ENCODE measurements at places on chromosomes 4 and X.

GRCh38 chrX:56793521-56794320 is 64.7 kb downstream of the NBDY start:
- no peak for DNase-seq

GRCh38 chr4:7595934-7596461 is 161.3 kb upstream of the PSAPL1 start:
- no peak for DNase-seq

GRCh38 chr4:180150818-180151217 is 2092.4 kb upstream of the TENM3 start:
- DNase-seq = peak; percentile 25

DNA sequence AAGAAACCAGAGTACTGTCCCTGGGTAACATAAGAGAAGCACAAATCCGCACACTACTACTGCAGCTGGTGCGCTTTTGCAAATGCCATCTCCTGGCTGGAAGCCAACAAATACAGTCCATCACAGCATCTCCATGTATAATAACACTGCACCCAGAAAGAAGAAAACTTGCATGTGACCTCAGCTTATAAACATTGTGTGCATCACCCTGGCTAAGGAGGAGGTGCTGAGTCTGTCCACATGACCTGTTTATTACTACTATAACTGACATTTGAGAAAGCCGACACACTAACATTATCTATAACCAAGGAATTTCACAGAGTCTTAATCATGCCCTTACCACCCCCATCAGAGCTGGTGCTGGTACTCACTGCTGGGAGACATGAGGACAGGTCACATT is 516.8 kb downstream of the CFAP47 start:
- DNase-seq = no peak

DNA sequence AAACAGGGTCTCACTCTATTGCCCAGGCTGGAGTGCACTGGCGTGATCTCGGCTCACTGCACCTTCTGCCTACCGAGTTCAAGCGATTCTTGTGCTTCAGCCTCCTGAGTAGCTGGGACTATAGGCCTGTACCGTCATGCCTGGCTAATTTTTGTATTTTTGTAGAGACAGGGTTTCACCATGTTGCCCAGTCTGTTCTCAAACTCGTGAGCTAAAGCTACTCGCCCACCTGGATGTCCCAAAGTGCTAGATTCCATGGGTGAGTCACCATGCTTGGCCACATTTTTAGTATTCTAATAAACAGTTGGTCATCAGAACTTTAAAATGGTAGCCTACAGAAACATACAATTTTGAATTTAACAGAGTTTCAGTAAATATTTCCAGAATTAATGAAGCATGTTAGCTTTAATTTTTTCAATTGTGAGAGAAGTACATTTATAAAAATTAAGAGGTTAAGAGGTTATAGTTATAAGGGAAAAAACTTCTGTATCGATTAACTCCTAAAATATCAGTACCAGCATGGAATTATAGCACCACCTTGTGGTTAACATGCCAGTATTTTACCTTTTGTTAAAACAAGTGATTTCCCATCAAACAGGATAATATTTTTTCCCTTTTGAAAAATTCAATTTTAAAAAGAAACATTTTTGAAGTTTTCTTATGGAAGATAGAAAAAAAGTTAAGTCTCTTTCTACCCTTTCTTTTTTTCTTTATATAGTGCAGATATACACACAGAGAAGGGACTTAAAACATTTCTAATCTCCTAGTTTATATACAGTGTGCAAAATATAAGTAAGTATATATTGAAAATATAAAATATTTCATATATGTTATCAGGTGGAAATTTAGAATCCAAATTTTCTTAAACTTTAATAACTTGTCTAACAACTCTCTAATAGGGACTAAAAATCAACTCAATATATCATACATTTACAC is 35.4 kb downstream of the CEP44 start:
- peak; percentile 31 for DNase-seq

DNA sequence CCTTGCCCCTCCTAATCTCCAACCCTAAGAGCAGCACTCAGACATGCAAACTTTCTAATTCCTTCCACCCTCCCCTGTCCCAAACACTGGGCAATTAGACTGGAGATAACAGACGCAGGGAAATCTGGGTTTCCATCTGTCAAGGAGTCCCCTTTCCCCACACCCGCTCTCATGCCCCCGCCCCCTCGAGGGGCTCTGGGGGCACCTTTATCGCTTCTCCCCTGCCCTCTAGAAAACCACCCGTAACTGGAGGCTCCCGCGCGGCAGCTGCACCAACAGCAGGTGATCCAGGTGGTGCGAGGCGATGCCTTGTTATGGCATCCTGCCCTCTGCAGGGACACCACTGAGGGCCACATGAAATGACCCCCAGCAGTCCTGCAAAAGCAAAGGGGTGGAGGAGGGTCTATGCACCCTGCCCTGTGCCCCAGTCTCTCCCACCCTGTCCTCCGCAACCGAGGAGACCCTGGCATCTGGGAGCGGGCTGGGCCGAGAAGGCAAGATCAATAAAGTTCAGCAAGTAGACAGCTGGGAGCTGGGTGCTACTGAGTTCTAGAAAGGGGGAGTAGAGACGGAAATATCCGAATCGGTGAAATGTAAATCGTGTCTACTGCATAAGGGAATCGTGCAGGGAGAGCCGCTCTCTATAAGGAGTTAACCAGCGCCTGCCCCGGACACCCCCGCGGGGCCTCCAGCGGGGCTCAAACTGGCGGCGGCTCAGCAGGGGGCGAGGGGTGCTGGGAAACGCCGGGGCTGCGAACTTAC is 1.6 kb downstream of the KCTD8 start:
- no peak for DNase-seq

GRCh38 chr4:3527101-3527913 is 4.9 kb downstream of the LRPAP1 start:
- no peak for DNase-seq

GRCh38 chr4:151912632-151913031 is 151.8 kb upstream of the GATB start:
- DNase-seq = no peak

- DNase-seq = no peak
These were observed 14.8 kb upstream of the TRIM60 start for GRCh38 chr4:165016971-165017370.

GRCh38 chr4:83771113-83771705 is 235.3 kb downstream of the GPAT3 start:
- DNase-seq = peak; percentile 64

DNA sequence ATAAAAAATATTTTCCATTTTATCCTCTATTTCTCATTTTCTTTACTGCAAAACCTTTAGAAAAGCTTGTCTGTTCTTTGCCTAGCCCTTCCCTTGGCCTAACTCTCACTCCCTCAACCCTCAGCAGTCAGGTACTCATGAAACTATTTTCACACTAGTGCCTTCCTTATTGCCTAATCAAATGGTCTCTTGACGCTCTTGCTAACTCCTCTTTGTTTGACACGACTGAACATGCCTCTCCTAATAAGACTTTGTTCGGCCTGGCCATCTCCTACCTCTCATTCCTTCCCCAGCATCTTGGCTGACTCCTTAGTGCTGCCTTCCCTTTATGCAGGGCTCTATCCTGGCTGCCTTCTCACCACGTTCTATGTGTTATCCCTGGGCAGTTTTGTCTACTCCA is 11.1 kb upstream of the LRAT start:
- DNase-seq = no peak

- no peak for DNase-seq
These were observed 6.2 kb upstream of the AFAP1 start for GRCh38 chr4:7945709-7946380.

DNA sequence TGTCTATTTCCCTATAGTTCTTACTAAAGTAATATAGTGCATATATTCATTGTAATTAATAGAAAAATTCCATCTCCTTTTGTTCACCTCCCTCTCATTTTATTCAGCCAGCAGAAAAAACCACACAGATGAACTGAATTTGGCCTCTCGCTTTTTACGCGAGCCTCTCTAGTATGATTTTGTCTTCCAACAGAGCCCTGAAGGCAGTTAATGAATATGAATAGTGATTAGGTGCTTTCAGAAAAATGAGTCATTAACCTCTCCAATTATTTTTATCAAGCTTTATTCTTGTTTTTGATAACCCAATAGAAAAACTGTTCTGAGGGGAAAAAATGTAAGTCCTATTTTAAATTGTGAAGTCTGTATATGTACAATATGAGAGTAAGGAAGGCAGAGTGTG is 74.1 kb downstream of the ZAR1 start:
- DNase-seq = no peak

DNA sequence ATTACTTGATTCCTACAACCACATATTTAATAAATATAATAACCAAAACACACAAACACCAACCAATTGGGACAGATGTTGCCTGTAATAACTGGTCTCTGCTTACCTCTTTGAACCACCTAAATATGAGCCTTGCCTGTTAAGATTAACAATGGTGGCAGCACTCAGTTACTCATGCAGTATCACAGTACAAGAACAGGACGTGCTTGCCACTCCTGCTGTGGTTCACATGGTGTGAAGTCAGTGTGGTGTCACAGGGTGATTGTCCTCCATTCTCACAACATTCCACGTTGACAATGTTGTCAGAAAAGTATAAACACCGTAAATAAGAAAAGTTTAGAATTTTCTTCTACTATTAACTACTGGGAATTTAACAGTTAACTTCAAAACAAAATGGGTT is 365.0 kb downstream of the PPP3CA start:
- DNase-seq = no peak

DNA sequence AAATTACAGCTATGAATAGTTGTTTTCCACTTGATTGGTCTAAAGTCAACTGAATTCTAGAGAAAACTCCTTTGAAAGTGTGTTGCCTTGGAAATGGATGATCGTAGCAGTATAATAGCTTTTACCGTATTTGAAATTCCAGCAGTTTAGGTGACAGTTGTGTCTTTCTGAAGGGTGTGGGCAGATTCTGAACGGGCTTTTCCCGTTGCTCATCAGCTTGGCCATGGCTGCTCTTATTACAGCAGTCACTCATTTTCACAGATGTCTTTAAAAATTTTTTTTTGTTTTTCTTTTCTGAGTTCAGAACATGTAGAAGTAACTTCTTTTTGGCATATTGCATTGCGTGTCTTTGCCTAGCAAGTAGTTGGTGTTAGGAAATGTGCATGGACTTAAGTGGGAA is 69.6 kb upstream of the SLC4A4 start:
- DNase-seq = no peak

DNA sequence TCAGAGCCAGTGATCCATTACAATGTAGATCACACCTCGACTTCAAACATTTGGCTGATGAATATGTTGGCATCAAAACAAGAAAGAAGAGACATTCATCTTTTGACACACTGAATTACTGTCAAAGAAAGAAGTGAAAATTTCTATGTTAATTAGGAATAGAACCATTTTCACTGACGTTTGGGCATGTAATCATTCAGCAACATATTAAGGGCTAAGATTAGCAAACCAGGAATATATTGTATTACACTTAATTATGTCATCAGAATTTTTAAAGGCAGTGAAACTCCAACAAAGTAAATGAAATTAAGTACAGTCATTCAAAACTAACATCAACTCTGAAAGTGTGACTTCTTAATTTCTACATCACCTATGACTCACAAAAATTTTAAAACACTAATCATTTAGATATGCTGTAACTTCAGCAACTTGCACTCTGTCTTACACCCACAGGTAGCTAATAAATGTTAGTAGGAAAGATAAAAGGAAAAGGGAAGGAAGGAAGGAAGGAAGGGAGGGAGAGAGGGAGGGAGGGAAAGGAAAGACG is 1.4 kb upstream of the SMR3A start:
- DNase-seq = no peak

DNA sequence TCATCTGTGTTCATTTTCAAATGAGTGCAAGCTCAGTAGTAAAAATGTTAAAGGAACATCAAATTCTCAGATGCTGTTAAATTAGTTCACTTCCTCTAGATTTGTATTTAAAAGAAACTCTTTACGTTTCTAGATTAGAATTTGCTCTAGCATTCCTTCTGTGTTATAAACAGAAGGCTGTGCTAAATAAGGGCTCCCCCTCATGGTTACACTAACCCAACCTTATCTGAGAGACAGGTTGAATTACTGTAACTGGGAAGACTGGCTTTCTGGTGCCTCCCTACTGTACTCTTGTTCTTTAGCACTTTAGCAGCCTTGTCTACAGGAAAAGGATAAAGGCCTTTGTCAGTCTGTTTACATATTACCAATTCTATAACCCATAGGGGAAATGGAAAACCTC is 56.8 kb downstream of the RXFP1 start:
- no peak for DNase-seq

DNA sequence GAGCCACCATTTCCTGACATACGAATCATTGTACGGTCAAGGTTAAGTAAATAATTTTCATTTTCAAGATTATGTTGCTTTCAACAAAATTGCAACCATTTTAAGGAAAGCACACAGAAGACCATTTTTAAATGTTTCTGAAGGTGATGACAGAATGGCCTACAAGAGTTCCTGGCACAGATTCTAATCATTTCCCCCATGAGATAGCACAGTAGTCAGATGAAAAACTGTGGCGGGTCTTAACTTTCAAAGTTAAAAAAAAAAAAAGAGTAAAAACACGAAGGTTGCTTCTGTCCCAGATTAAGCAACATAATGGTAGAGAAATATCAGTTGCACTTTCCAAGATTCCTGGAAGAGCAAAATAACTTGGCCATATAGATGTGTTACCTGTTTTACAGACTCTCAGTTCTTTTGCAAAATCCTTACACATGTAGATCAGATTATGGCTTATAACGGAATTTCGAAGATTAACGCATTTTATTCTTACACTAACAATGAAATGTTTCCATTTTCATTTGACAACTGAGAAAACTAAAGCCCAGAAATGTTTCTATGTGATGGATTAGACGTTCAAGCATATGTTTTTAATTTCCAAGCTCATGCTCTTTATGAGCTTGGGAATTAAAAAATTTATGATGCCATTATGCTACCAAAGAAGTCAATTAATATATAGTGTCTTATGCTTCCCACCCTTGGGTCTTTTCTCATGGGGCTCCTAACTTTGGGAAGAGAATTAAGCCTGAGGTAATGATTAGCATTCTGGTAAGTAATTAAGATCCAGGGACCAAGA is 335.1 kb upstream of the CLNK start:
- no peak for DNase-seq

DNA sequence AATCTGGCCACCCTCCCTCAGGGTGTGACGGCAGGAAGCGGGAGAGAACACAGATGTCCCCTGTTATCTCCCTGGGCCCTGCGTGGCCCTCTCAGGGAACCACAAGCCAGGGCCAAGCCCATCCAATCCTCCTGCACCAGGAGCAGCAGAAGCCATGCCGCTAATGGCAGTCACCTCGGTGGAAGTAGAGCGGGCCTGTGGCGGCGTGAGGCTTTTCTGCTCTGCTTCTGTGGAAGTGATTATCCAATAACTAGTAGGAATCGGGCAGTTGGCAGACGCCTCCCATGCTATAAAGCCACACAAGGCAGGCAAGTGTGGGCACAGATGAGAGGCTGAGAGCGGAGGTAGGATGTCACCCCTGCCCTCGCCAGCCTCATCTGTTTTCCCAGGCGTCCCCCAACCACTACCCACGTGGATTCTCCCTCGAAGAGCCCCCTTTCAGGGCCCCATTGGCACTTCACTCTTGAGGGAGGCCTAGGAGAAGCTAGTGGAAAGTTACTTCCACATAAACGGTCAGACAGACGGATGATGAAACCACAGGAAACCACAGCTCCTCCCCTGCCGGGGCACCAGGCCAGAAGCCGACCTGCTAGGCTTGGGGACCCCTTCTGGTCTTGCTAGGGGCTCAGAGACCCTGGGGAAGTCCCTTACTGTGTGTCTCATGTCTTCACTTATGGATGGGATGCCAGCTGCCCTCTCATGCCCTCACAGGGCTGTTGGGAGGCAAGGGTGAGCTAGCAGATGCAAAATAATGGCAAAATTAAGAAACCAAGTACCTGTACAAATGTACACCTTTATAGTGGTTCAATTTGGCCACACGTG is 18.8 kb upstream of the TMSB4X start:
- peak; percentile 52 for DNase-seq

GRCh38 chrX:100297728-100298127 is 112.3 kb downstream of the PCDH19 start:
- DNase-seq = no peak

GRCh38 chr4:104447294-104447693 is 47.4 kb downstream of the CXXC4 start:
- no peak for DNase-seq

Data from pons (tissue), 1 donor.